PC-9 (cell line): ENCODE measurements at places on chromosomes 11 and 22. TPM values are rescaled to one million over a fixed set of nuclear protein-coding genes. Genes with fewer than 3 reads are reported as not detected.

GRCh38 chr11:73048446-73048845 lies 93.7 kb downstream of the FCHSD2 start:
- H3K36me3 ChIP-seq, result no peaks in the 10 kb centered on the region
- H3K4me3 ChIP-seq, result no peak overlapping the region
- DNase-seq, result no peak
- no peak overlapping the region for H3K27ac ChIP-seq
- no peaks in the 10 kb centered on the region for H3K27me3 ChIP-seq
- H3K4me1 ChIP-seq, result no peaks in the 10 kb centered on the region

- peak; percentile 50 for DNase-seq
- H3K27ac ChIP-seq, result peak overlapping the region; percentile 90
- no peaks in the 10 kb centered on the region for H3K27me3 ChIP-seq
- H3K36me3 ChIP-seq, result peaks cover 8% of the 10 kb centered on the region; the same call in 1 of the 2 replicates
Measured at GRCh38 chr11:126348806-126349582, 6.5 kb upstream of the ST3GAL4 start.

DNA sequence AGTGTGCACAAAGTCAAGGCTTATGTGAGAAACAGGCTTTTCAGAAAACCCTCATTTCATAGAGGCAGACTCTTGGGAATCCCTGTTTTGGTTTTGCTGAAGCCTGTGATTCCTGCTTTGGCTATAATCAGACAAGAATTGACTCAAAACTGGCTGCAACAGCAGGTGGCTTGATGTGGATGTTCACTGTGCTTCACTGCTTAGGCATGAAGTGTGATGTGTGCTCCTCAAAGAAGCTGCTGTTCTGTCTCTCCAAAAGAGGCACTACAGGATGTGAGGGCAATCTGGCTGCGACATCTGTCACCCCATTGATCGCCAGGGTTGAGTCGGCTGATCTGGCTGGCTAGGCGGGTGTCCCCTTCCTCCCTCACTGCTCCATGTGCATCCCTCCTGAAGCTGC lies 103.5 kb downstream of the C11orf58 start:
- no peak for DNase-seq
- no peaks in the 10 kb centered on the region for H3K4me1 ChIP-seq
- H3K4me3 ChIP-seq, result no peak overlapping the region
- H3K36me3 ChIP-seq, result no peaks in the 10 kb centered on the region
- no peak overlapping the region for H3K27ac ChIP-seq

DNA sequence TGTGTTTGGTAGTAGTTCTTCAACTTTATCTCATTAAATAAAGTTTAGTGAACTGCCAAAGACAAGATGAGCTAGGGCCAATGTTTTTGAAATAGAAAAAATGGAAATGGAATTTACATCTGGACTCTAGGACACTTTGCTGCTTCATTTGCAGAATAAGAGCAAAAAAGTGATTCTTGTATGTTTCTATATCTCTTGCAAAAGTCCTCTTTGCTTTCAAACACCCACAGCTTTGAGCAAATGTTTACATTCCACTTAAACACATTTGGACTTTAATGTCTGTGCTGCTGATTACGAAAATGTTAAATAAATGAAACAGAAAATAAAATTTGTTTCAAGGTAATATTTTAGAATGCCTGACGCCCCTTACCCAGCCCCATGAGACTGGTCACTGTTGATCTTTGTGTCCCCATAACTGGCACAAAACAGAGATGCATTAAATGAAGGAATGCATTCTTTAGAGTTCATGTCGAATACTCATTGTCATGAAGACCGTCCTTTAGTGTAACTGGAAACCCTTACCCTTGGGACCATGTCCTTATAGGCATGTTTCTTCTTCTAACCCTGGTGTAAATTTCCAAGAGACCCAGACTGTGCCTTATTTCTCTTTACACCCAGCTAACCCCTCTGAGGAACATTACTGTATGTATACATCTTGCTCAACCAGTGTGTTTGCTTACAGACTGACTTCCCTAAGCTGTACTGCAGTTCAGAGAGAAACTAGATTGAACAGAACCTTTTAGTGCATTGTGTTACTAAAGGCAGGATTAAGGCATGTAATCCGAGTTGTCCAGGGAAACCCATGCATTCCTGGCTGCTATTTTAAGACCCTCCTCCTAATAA lies 199.7 kb downstream of the NAV2 start:
- no peak overlapping the region for H3K4me3 ChIP-seq
- H3K36me3 ChIP-seq, result no peaks in the 10 kb centered on the region
- DNase-seq, result no peak
- no peaks in the 10 kb centered on the region for H3K27me3 ChIP-seq
- H3K27ac ChIP-seq, result no peak overlapping the region
- no peaks in the 10 kb centered on the region for H3K4me1 ChIP-seq

- no peaks in the 10 kb centered on the region for H3K36me3 ChIP-seq
- H3K27ac ChIP-seq, result peak overlapping the region; percentile 88
- peaks cover 86% of the 10 kb centered on the region for H3K4me1 ChIP-seq
- peak; percentile 98 for DNase-seq
- H3K4me3 ChIP-seq, result peak overlapping the region; percentile 45; the same call in 1 of the 2 replicates
Measured at GRCh38 chr11:12802418-12803085, 128.3 kb downstream of the TEAD1 start.

The OR4D10 gene
- not detected in 2 replicates for total RNA-seq

The PANX2 gene
- 46.3 and 51.7 TPM in 2 replicates for total RNA-seq

The CASP12 gene
- total RNA-seq, result not detected in 2 replicates
